ENCODE measurements at places on chromosomes 16 and 17.

- no peak for DNase-seq
Observed at GRCh38 chr16:19185510-19185851, 17.4 kb downstream of the SYT17 start.

- no peak for DNase-seq
Observed at GRCh38 chr16:54862529-54862928, 68.1 kb upstream of the IRX5 start.

DNA sequence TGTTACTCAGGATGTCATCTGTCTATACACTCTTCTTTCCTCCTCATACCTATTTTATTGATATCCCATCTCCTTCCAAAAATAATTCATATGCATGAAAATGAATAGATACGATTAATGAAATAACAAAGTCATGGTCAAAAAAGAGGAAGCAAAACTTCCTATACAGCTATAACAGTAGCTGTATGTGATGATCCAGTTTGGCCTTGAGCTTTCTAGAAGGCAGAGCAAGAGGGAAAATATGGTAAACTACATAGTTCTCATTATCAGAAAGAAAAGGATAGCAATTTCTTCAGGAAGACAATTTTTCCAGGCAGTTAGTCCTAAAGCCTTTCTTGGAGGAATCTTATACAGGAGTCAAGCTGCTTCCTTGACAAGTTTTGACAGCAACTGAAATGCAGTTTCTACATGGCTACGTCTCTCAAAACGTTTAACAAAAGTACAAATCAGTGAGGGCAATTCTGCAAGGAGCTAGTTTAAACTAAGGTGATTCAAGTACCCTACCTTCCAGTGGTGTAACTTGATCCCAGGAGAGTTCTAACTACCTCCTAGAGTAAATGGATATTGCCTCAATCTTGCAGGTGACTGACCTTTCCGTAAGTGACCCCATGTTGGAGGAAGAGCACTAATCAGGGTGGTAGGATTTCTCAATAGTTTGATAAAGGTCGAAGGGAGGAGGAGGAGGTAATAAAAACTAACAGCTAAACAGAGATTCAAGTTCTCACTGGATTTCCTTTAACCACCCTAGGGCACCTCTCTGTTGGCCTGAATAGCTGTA lies 1.0 kb downstream of the SPAG5 start:
- no peak for DNase-seq

DNA sequence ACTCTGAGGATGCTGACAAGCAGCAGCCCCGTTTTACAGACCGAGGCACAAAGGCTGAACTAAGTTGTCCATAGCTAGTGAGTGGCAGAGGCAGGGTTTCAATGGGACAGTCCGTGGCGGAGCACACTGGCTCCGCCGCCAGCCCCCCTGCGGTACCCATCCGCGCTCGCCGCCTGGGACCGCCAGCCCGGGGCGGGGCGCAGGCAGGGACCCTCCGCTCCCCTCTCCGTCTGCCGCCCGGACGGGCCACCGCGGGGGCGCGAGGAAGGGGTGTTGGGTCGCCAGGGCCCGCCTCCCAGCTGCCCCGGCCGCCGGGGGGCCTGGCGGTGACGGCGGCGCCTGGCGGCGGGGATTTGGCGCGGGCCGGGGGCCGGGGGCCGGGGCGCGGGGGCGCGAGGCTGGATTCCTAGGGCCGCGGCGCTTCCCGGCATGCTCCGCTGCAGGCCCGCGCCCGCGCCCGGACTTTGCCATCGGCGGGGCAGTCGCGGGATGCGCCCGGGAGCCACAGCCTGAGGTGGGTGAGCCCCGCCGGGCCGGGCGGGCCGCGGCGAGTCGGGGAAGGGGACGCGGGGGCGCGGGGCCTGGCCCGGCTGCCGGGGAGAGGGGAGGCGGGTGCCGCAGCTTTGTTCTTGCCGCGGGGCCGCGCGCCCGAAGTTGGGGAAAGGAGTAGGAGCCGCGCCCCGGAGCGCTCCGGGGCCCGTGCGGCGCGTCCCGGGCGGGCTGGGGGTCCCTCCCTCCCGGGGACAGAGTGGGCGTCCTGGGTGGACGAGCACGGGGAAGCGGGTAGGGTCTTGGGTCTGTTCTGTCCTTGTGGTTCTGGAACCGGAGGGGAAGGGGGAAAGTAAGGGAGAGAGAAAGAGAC lies at the start of gene TMEM98:
Gene TMEM98, plus strand, starts transcription at position 430 of the 862 bp plus-strand sequence. CDS start 3,376 bp downstream, outside the sequence.
- peak; percentile 42 for DNase-seq

DNA sequence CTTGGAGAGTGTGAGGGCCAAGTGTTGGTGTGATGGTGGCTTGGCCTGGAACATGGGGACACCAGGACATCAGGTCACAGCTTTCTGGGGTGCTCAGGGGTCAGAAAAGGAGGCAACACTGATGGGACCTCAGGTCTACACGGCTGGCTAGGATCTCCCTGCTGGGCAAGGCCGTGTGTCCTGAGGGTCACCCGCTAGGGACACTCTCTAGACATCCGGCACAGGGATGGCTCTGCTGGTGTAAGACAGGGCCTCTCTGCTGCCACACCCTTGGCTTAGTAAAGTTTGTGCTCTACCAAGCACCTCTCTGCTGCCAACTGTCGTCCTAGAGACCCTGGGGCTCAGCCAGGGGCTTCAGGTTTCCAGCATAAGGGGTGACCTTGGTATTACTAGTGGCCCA lies 16.3 kb downstream of the SLC13A5 start:
- DNase-seq, result no peak

DNA sequence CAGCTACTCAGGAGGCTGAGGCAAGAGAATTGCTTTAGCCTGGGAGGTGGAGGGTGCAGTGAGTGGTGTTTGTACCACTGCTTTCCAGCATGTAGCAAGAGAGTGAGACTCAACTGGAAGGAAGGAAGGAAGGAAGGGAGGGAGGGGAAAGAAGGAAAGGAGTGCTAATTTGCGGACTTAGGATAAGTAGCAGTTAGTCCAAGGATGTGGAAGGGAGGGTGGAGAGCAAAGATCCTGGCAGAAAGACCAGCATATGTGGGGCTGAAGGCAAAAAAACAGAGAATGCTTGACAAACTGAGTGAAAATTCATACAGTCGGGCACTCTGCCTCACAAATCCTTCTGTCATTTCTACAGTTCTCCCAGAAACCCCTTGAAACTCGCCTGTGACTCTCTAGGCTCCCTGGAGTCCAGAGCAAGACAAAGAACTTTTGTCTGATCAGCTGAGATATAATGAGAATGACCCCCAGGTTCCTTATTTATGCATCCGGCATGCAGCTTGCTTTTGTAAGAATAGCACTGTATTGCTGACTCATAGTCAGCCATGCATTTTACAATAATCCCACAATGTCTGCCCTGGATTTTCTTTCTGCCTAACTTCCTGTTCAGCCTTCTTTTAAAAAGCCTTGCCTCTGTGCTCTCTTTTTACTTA lies 31.5 kb downstream of the CDK5RAP3 start:
- no peak for DNase-seq

DNA sequence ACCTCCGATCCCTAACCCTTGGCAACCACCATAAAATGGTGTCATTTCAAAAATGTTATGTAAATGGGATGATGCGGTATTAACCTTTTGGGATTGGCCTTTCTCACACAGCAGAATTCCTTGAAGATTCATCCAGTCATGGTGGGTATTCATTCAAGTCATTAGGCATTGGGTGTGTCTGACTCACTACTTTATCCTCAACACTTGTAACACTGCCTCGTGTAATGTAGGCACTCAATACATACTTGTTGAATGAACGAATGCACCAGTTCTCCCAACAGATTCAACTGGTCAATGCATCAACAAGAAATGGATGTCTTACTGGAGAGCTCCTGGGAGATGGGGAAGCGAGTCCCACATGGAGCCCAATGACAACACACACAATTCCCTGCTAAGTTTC lies 21.8 kb upstream of the GAN start:
- no peak for DNase-seq

DNA sequence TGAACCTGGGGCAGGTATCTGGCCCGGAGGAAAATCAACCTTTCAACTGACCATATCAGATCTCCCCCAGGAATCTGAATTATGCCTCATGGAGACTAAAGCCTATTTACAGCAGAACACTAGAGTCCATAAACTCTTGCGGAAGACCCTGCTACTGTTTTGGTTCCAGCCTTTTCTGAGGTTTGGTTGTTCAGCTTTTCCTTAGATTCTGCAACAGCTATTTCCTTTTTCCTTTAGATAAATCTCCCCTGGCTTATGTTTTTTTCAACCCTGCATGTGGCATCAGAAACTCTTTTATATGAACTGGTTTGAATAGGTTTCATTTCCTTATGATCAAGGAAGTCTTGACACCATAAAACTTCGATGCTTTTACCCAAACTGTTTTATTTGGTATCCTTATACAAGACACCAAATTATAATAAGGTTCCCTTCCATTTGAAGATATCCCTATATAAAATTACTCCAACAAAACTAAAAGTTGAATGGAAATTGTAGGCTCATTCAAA lies 13.1 kb downstream of the SPOP start:
- DNase-seq, result no peak

GRCh38 chr16:6888531-6888930 lies 444.1 kb upstream of the RBFOX1 start:
- no peak for DNase-seq

DNA sequence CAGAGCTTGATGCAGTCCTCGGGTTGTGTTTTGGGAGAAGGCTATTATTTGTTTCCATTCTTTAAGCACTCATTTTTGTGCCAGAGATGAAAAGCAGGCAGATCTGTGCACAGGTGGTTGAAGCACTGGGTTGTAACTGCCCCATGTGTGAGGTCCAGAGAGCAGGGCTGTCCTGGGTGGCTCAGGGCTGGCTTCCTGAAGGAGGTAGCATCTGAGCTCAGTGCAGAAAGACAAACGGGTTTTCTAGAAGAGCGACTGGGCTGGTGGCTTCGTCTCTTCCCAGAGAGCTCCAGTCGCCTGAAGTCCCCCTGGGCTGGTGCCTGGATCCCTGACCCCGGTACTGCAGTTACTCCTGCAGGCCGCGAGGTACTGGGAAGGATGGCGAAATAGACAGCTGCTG lies 274.0 kb downstream of the SNX29 start:
- no peak for DNase-seq

DNA sequence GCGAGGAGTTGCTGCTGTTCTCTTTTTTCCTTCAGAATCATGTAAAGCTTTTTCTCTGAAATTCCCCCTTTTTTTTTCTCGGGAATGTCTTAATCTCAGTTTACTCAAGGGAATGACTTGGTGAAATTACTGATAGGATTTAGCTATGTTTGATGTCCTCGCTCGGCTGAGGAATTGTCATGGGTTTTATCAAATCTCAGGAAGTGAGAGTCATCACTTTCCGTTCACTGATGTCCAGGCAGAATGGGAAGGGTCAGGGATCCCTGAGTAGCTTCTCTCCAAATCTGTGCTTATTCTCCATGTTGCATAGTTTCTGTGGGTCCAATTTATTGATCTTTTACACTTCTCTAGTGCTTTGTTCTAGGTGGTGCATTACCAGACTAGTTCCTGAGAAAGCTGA lies 6.3 kb downstream of the IGSF6 start:
- DNase-seq, result no peak

GRCh38 chr16:1070084-1070863 lies 2.3 kb upstream of the SSTR5 start:
- no peak for DNase-seq

DNA sequence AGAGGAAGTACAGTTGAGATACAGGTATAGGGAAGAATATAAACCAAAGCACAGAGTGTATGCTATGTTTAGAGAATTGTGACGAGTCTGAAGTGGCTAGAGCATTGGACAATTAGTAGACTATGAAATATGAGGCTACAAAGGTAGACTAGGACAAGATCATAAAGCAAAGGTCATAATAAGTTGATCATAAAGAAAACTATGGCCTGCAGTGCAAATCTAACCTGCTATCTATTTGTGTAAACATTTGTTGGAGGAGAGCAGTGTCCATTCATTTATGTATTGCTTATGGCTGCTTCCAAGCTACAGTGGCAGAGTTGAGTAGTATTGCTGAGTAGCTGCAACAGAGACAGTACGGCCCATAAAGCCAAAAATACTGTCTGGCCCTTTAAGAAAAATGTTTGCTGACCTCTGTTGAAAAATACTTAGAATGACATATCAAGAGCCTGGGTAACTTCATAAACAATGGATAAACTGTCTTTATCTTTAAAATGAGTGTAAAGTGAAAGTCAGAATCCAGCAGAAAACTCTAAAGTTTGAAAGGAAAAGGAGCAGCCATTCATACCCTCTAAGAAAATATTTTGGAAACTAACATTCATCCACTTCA lies 14.5 kb upstream of the OR1E2 start:
- DNase-seq, result no peak
